GM19239 (cell line): ENCODE measurements at places on chromosomes 13 and 19.
A peak's percentile ranks its signal among the peaks of the same experiment; 100 is the strongest.

GRCh38 chr13:105033999-105034398, 1501.5 kb downstream of the EFNB2 start:
- DNase-seq = no peak

DNA sequence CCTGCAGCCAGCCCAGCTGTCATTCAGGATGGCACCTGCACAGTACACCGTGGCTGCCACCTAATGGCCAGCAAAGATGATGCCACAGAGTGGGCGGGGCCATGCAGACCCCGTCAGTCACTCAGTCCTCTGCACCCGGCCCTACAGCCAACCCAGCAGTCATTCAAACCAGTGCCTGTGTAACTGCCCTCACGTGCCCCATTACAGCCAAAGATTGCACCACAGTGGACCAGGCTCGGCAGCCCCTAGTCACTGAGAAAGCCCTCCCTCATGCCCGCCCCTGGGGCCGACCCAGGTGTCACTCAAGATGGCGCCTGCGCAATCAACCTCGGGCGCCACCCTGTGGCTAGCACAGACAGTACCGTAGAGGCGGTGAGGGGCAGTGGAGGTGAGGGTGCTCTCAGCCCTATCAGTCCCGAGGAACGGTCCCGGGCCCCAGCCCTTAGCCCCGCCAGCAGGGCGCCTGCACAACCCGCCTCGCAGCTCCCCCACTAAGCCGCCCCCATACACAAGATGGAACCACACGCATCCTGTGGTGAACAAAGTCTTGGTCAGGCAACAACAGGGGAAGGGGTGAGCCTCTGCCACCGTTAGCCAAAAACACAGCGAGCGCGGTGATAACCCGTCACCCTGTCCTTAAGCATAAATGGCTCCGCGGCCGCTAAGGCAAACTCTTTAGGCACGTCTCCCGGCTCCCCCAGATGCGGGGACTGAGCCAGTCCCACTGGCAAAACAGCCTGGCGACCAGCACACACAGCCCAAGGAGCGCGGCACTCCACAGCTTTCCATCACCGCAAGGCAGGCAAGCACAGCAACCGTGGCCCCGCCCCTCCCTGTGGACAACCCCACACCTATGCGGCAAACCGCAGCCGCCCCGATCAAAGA, 2.3 kb downstream of the PEG3 start:
- no peak for DNase-seq

- no peak for DNase-seq
Observed at GRCh38 chr19:1274081-1274851, 1.1 kb upstream of the FAM174C start.

DNA sequence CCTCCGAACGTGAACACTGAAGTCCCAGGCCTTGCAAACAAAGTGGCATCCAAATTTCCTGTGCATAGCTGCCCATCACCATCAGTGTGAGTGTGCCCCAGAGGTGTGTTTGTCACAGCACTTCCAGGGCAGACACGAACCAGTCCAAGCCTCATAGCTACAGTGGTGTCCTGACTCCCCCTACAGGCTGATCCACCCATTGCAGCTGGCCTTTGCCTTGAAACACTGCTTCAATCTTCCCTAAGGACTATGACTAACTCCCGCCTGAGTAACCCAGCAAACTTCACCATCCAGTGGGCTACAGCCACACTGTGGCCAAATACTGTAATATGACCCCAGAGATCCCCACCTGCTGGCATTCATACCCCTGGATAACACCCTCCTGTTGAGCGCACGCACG, 3.9 kb downstream of the ZNF266 start:
- DNase-seq = no peak

GRCh38 chr19:16654627-16655026, 5.3 kb downstream of the SMIM7 start:
- no peak for DNase-seq

- no peak for DNase-seq
Observed at GRCh38 chr19:51568456-51568855, 2.6 kb upstream of the ZNF175 start.

- DNase-seq = no peak
Observed at GRCh38 chr13:98880677-98881076, 97.2 kb downstream of the DOCK9 start.

GRCh38 chr13:34017231-34017630, 199.3 kb downstream of the RFC3 start:
- no peak for DNase-seq

GRCh38 chr13:42699912-42700311, 81.5 kb upstream of the FAM216B start:
- DNase-seq = no peak

DNA sequence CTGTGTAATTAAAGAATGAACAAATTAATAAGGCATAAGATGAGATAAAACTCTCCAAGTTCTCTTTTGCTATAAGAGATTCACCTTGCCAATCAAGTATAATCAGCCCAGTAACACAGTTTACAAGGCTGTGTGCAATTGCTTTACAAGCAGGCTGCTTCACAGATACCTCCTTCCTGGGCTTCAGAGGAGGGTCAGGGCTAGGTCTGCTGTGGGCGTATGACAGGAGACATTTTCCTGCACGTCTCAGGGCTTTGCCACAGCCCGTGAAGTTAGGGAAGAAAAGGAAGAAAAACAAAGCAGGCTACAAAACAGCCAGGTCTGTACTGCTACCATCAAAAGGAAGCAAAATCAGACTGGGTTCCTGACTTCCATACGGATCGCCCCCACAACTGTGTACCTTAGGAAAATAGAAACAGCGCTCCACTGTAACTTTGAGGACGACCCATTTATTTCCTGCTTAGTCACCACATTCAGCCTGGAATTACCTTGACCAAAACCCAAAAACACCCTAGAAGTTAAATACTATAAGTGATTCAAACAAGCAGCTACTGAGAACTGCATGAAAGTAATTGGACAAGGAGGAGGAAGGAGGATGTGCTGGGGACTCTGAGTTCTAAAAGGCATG, 12.4 kb downstream of the EFNB2 start:
- DNase-seq = no peak

DNA sequence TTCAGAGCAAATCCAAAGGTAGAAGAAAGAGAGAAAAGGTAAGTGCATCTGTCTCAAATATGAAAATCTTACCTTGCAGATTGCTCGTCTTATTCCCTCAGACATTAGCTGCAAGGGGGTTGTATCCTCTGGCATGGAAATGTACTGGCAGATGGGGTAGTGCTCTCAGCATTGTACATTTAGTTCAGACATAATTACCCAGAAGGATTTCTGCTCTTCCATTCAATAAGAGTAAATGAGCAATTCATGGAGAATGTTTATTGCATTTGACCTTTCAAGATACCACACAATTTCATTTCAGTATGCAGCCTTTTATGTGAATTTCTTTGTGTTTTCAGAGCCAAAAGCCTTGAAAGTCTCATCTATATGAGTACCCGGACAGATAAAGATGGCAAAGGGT, 63.8 kb downstream of the SCEL start:
- no peak for DNase-seq

GRCh38 chr19:44865196-44865767, 19.2 kb downstream of the NECTIN2 start:
- DNase-seq = no peak

DNA sequence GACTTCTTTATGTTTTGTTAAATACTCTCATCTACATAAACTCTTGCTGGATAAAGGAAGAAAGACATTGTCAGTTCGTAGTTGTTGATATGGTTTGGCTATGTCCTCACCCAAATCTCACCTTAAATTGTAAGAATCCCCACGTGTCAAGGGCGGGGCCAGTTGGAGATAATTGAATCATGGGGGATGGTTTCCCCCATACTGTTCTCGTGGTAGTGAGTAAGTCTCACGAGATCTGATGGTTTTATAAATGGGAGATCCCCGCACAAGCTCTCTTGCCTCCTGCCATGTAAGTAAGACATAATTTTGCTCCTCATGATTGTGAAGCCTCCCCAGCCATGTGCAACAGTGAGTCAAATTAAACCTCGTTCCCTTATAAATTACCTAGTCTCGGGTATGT, 3.6 kb downstream of the ADGRE1 start:
- no peak for DNase-seq

DNA sequence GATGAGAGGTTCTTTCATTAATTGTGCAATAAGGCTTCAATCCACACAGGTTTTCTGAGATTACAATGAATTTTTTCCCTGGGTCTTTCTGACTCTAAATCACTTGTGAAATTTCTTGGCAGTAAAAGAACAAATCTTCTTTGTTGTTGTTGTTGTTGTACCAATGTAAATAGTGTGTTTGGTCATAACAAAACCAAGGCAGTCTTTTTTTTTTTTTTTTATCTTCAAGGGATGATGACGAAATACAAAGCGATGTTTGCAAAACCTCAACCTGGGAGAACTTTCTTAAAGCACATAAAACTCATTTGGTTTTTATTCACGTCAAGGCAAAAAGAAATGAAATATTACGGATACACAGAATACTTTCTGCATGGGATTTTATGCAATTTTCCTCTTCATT, 462.0 kb downstream of the LIG4 start:
- no peak for DNase-seq

DNA sequence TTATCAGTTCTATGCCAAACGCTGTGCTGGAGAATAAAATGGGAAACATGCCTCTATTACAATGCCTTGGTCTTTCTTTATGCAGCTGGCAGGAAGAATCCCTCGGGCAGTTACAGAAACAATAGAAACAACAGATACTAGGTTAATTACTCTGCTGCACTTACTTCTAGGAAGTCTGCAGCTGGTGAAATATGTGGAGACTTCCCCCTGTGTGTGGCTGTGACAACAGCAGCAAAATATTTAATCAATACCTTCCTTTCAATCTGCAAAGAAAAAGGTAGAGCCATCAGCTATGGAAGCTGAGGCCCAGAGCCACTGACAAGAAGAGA, 9.9 kb downstream of the STOML3 start:
- no peak for DNase-seq

- DNase-seq = no peak
Observed at GRCh38 chr19:49364083-49364737, 533 bp downstream of the DKKL1 start.

GRCh38 chr13:109208522-109208921, 577.9 kb downstream of the IRS2 start:
- DNase-seq = no peak

GRCh38 chr19:40633207-40633606, 32.0 kb downstream of the LTBP4 start:
- no peak for DNase-seq

DNA sequence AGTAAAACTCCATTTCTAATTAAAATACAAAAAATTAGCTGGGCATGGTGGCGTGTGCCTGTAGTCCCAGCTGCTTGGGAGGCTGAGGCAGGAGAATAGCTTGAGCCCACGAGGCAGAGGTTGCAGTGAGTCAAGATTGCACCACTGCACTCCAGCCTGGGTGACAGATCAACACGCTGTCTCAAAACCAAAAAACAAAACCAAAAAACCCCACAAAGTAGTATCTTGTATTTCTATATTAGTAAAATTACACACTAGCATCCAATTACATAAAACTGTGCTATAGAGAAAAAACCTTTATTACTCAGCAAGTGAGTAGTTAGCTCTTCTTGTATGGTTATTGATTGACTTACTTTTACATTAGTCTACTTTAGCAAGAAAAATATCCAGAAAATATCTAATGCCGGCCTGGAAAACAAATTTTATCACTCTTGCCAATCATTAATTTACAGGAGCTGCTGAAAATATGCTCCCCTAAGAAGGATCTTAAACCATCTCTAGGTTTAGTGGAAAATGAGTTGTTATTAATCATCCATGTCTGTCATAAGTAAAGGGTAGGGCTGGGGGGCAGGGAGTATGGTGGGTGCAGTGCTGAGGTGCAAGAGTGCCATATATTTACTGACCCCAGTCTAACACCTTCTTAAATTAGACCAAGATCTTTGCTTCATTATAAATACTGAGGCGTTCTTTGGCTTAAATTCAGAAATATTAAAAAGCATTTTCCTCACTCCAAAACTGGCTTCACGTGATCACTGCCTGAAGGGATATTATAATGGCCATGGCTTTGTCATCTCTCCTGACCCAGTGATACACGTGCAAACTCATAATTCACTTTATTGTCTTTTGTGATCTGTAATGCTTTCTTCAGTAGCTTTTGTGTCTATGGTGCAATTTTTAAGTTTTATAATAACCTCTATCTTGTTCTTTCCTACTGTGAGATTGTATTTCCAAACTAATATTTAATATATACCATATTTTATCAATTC, 44.1 kb downstream of the UBL3 start:
- no peak for DNase-seq

- DNase-seq = no peak
Observed at GRCh38 chr19:42515241-42515832, 12.9 kb downstream of the CEACAM1 start.

DNA sequence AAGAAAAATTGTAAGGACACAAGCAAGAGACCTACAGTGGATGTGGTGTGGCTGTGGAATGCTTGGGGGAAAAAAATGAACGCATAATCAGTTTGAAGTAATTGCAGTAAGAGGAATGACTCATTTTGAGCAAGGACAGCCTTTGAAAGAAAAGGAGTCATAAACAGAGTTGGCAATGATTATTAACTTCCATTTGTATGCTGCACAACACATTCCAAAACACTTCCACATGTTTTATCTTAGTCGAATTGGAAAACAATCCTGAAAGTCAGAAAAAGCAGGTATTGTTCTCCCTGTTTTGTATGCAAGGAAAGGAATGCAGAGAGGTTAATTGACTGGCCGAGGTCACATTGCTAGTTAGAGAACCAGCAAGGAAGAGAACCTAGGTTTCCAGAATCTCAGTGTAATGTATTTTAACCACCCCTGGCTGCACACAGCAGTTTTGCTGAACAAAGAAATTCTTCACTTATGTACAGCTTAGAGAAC, 630.0 kb upstream of the MIR17HG start:
- DNase-seq = no peak

DNA sequence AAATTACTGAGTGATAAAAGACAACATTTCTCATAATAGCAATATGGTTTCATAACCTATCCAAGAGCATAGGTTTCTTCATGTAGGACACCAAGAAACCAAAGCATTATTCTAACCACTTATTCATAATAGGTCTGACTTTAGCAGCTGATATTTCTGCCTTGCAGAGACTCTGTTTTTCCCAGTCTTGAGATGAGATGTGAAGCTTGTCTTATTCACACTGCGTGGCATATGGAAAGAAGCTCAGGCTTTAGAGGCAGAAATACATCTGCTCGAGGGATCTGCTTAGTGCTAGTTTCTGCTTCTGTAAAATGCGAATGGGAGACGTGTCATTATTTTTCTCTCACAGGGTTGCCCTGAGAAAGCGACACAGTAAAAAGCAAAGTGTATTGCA, 232.0 kb upstream of the SPRY2 start:
- DNase-seq = no peak

GRCh38 chr13:106786006-106786563, 218.1 kb upstream of the ARGLU1 start:
- DNase-seq = no peak

GRCh38 chr13:112510002-112510780, 77.8 kb downstream of the TUBGCP3 start:
- DNase-seq = no peak

GRCh38 chr19:18802354-18802753, 11.2 kb upstream of the COMP start:
- no peak for DNase-seq

- DNase-seq = no peak
Observed at GRCh38 chr19:10863107-10863717, 8.1 kb upstream of the CARM1 start.

GRCh38 chr13:110150384-110151101, 156.4 kb downstream of the COL4A1 start:
- no peak for DNase-seq

GRCh38 chr13:27446986-27447583, 3.3 kb downstream of the MTIF3 start:
- DNase-seq = peak; percentile 25

GRCh38 chr19:48418317-48419064, 25.0 kb downstream of the GRIN2D start:
- DNase-seq = no peak
